Stomach (tissue), 19 donors: ENCODE measurements at places on chromosomes 6 and 20. TPM values are rescaled to one million over a fixed set of nuclear protein-coding genes. Genes with fewer than 3 reads are reported as not detected.
A peak's percentile ranks its signal among the peaks of the same experiment; 100 is the strongest.

DNA sequence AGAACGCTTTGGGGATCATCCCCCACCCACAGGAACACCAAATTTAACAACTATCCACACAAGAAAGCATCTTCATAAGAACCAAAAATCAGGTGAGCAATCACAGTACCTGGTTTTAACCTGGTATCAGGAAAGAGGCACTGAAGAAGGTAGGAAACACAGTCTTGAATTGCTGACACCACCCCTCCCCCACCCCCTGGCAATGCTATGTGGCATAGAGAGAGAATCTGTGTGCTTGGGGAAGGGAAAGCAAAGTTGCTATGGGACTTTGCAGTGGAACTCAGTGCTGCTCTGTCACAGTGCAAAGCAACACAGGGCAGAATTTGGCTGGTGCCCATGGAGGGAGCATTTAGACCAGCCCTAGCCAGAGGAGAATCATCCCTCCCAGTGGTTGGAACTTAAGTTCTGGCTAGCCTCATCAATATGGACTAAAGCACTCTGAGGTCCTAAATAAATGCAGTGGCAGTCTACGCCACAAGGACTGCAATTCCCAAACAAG lies 565.5 kb downstream of the EPM2A start:
- no peak overlapping the region for H3K27ac ChIP-seq
- H3K36me3 ChIP-seq = no peaks in the 10 kb centered on the region
- H3K27me3 ChIP-seq = no peaks in the 10 kb centered on the region
- no peak for DNase-seq

DNA sequence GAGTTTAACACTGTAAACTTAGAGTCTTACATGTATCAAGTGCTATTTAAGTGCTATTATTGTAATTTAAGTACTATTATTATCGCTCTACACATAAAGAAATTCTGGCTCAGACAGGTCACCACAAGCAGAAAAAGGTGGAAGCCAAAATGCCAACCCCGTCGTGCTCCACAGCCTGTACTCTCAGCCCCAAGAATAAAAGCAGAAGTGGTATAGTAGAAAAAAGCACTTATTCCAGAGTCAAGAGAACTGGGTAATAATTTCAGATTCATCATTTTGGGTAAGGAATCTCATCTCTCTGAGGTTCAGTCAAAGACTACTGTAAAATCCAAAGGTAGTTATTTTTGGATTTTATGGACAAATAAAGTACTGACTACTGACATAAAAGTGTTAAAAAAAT lies 943 bp downstream of the ZUP1 start:
- peak; percentile 24 for DNase-seq
- H3K4me3 ChIP-seq = peak overlapping the region; percentile 91
- H3K27me3 ChIP-seq = no peaks in the 10 kb centered on the region
- H3K36me3 ChIP-seq = no peaks in the 10 kb centered on the region

DNA sequence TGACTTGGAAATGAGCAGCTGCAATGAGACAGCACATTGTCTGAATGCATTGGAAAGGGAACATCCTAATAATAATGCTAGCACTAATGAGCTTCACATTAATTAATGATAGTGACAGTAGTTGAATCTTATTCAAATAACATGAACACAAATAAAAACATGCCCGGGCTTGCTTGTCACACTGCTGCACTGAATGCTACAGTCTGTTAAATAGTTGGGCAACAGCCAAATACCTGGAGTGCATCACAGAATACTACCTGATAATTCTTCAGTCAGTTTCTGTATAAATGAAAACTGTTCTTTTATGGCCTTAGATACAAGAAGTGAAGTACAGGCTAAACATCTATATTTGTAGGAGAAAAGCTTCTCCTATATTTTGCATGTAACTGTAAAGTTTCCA lies 458.7 kb downstream of the RNF144B start:
- no peaks in the 10 kb centered on the region for H3K27me3 ChIP-seq
- H3K27ac ChIP-seq = no peak overlapping the region
- H3K36me3 ChIP-seq = no peaks in the 10 kb centered on the region
- H3K4me3 ChIP-seq = no peak overlapping the region
- no peak for DNase-seq
- H3K4me1 ChIP-seq = no peaks in the 10 kb centered on the region

DNA sequence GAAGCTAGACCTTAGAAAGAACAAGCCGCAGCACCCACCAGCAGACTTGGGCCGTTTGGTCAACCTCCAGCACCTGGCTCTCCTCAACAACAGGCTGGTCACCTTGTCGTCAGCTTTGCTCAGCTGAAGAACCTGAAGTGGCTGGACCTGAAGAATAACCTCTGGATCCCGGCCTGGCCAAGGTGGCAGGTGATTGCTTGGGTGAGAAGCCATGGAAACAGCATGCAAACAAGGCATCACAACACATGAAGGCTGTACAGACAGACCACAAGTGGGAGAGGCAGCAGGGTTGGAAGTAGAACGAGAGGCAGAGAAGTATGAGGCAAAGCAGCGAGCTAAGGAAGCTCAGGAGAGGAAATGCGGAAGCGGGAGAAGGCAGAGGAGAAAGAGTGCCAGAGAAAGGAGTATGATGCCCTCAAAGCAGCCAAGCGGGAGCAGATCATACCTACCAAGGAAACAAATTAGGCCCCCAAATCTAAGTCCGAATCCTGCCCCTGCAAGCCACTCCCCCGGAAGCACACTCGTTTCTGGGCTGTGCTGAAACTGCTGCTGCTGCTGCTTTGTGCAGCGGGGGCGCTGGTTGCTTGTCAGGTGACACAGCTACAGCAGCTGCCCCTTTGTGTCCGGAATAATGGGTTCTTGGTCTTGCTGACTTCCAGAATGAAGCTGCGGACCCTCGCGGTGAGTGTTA lies 121.6 kb upstream of the LGSN start:
- H3K27ac ChIP-seq = no peak overlapping the region
- H3K27me3 ChIP-seq = no peaks in the 10 kb centered on the region
- H3K4me1 ChIP-seq = no peaks in the 10 kb centered on the region
- H3K4me3 ChIP-seq = no peak overlapping the region
- no peak for DNase-seq

GRCh38 chr6:112227992-112228391 lies 26.4 kb downstream of the LAMA4 start:
- H3K27ac ChIP-seq = peak overlapping the region; percentile 82
- H3K4me3 ChIP-seq = no peak overlapping the region
- DNase-seq = no peak
- peaks cover 9% of the 10 kb centered on the region for H3K4me1 ChIP-seq
- no peaks in the 10 kb centered on the region for H3K36me3 ChIP-seq

RAB5IF gene
- 136 TPM for total RNA-seq

TRDN gene
- not detected for total RNA-seq
